ENCODE measurements at places on chromosomes 6 and 20. TPM values are rescaled to one million over a fixed set of nuclear protein-coding genes. Genes with fewer than 3 reads are reported as not detected.

MYMX gene
- not detected for total RNA-seq

- DNase-seq: no peak
Measured at GRCh38 chr6:15207923-15208322, 37.9 kb upstream of the JARID2 start.

SLC2A10 gene
- total RNA-seq: not detected

HLA-DRB1 gene
- 31.3 TPM for total RNA-seq

PRKN gene
- total RNA-seq: 5.2 TPM

DNA sequence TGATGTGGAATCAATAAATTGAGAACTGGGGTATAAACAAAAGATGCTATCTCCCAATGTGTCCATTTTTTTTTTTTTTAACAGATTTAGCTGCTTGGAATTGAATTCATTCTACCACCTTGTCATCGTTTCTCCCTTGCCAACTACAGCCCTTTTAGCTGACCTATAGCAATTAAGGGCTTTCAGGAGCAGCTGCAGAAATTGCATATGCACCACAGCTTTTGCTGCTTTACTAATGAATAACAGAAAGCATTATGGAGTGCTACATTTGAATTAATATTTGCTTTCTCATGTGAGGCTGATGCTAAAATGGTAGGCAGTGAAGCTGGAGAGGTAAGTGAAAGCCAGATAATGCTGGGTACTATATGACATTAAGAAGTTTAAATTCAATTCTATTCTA lies 5.7 kb downstream of the SESN1 start:
- DNase-seq: no peak

- DNase-seq: no peak
Measured at GRCh38 chr6:19802656-19803055, 34.5 kb upstream of the ID4 start.

HIVEP2 gene
- 48.4 TPM for total RNA-seq

CST2 gene
- not detected for total RNA-seq

ADGRB3 gene
- total RNA-seq: not detected

DNA sequence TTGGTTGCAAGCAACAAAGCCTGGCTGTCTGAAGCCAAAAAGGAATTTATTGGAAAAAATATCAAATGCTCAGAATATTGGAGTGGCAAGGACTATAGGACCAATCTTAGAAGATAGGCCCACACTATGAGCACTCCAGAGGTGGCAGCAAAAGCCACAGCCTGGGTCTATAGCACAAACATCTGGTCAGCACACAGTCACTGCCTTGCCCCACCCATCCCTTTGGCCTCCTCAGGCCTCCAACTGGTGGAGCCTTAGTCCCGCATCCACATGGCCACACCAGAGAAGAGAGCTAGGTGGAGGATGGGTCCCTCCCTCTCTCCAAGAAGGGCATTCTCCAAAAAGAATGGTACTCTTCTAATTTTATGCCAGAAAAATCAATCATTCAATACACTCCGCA lies 14.0 kb downstream of the NUDT3 start:
- DNase-seq: no peak

PACSIN1 gene
- total RNA-seq: 1.3 TPM

POU3F2 gene
- total RNA-seq: not detected

- no peak for DNase-seq
Measured at GRCh38 chr6:131548441-131548840, 24.6 kb upstream of the ARG1 start.

- DNase-seq: peak; percentile 22
Measured at GRCh38 chr6:34237316-34237721, 646 bp downstream of the HMGA1 start.

DNA sequence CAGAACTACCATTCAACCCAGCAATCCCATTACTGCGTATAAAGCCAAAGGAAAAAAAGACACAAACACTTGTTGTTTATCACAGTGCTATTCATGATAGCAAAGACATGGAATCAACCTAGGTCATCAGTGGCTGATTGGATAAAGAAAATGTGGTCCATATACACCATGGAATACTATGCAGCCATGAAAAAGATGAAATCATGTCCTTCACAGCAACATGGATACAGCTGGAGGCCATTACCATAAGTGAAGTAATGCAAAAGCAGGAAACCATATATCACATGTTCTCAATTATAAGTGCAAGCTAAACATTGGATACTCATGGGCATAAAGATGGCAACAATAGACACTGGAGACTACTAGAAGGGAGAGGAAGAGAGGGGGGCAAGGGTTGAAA lies 299.6 kb downstream of the ADGRG6 start:
- no peak for DNase-seq
